ENCODE measurements at places on chromosomes 13 and 19. TPM values are rescaled to one million over a fixed set of nuclear protein-coding genes. Genes with fewer than 3 reads are reported as not detected.

The SMIM44 gene
- total RNA-seq: not detected

The CHST8 gene
- not detected for total RNA-seq

The HIF3A gene
- 0.77 TPM for total RNA-seq

The CABP5 gene
- total RNA-seq: not detected

The EDNRB gene
- 0.99 TPM for total RNA-seq

The OR7D2 gene
- total RNA-seq: 0.17 TPM

The TPTE2 gene
- not detected for total RNA-seq

The TM9SF2 gene
- 95.3 TPM for total RNA-seq

The CYP4F11 gene
- not detected for total RNA-seq

The NOP53 gene
- 110 TPM for total RNA-seq

The MEDAG gene
- 47.0 TPM for total RNA-seq

The GPR4 gene
- not detected for total RNA-seq

The ZFP82 gene
- 8.5 TPM for total RNA-seq

The BEST2 gene
- total RNA-seq: not detected

The PRRG2 gene
- 0.17 TPM for total RNA-seq

Measured in fibroblast of lung (primary cell).